ENCODE measurements at places on chromosomes 7 and 10. TPM values are rescaled to one million over a fixed set of nuclear protein-coding genes. Genes with fewer than 3 reads are reported as not detected.

CPA2 gene
- total RNA-seq: not detected

CALML3 gene
- 13.5 TPM for total RNA-seq

WNT8B gene
- total RNA-seq: not detected

ZDHHC6 gene
- 34.5 TPM for total RNA-seq

CHRM2 gene
- total RNA-seq: not detected

GPR22 gene
- not detected for total RNA-seq

GPER1 gene
- 2.6 TPM for total RNA-seq

PNLIPRP2 gene
- not detected for total RNA-seq

GIMAP5 gene
- 30.5 TPM for total RNA-seq

MEOX2 gene
- total RNA-seq: 14.2 TPM

CCT6A gene
- total RNA-seq: 75.7 TPM

NEBL gene
- 85.2 TPM for total RNA-seq

ASIC3 gene
- total RNA-seq: 1.3 TPM

CHN2 gene
- 17.1 TPM for total RNA-seq

All from breast epithelium (tissue), 4 donors.